ENCODE measurements at places on chromosomes 13 and 19. TPM values are rescaled to one million over a fixed set of nuclear protein-coding genes. Genes with fewer than 3 reads are reported as not detected.

The RHPN2 gene
- 11.1 TPM for total RNA-seq

The RNF225 gene
- 0.13 TPM for total RNA-seq

The WDR88 gene
- total RNA-seq = not detected

The OLFM4 gene
- not detected for total RNA-seq

The C1QTNF9 gene
- total RNA-seq = not detected

The C19orf85 gene
- total RNA-seq = not detected

The KLHL1 gene
- total RNA-seq = not detected

The ZNF443 gene
- 2.0 TPM for total RNA-seq

The PRRG2 gene
- 0.16 TPM for total RNA-seq

The R3HDM4 gene
- total RNA-seq = 61.0 TPM

The ZNF681 gene
- 1.6 TPM for total RNA-seq

The PPM1N gene
- 1.0 TPM for total RNA-seq

The DPY19L3 gene
- total RNA-seq = 40.2 TPM

The CCDC70 gene
- total RNA-seq = not detected

The ZNF83 gene
- total RNA-seq = 23.5 TPM

The ZNF567 gene
- 2.3 TPM for total RNA-seq

The LRRC25 gene
- total RNA-seq = 0.25 TPM

The FGF21 gene
- not detected for total RNA-seq

The LYPD3 gene
- 0.38 TPM for total RNA-seq

The CGB1 gene
- total RNA-seq = 3.7 TPM

The NBEA gene
- 5.1 TPM for total RNA-seq

The ZNF490 gene
- 4.2 TPM for total RNA-seq
